Right renal pelvis (tissue), 4 donors: ENCODE measurements at places on chromosomes 13 and 19. TPM values are rescaled to one million over a fixed set of nuclear protein-coding genes. Genes with fewer than 3 reads are reported as not detected.
A peak's percentile ranks its signal among the peaks of the same experiment; 100 is the strongest.

GRCh38 chr19:19192910-19193423, 909 bp downstream of the RFXANK start:
- no peak for DNase-seq

GRCh38 chr13:71374471-71375049, 492.4 kb downstream of the DACH1 start:
- no peak for DNase-seq

- DNase-seq = no peak
Observed at GRCh38 chr13:114112231-114112825, 20.1 kb downstream of the RASA3 start.

DNA sequence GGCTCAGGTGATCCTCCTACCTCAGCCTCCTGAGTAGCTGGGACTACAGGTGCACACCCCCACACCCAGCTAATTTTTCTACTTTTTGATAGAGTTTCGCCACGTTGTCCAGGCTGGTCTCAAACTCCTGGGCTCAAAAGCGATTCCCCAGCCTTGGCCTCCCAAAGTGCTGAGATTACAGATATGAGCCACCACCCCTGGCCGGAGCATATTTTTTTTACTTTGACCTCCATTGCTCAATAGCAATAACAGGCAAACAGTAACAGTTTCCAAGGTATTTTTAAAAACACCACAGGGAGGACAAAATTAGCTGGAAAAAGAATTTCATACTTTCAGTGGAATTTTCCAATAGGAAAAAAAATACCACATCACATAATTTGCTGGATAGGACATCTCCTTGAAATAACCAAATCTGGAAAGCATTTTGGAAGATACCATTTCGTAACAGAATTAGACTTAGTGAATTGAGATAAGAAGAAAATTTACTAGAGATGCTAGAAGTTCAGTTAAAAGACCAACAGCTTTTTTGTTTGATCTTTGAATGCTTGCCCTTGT, 5.2 kb downstream of the DUXA start:
- DNase-seq = no peak

GRCh38 chr13:80336776-80337287, 4.1 kb downstream of the SPRY2 start:
- no peak for DNase-seq

DNA sequence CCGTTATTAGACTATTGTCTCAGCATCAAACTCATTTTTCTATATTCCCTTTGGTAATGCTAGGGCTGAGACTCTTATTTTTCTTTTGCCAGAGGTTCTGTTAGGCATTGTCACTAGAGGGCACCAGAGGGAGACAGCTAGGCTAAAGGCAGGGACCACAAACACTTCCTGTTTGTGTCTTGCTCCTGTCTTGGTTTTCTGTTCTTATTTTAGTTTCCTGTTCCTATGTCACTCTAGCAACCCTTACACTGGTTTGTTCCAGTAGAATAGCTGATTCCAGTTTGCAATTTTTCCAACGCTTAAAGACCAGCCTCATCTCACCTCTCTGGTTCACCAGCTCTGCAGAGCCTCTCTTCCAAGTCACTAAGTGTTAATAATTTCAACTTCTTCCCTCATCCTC, 772.0 kb downstream of the DIAPH3 start:
- DNase-seq = peak; percentile 59

Gene SLAIN1
- 18.7 TPM for polyA plus RNA-seq

Gene MBD3L1
- not detected for polyA plus RNA-seq
